ENCODE measurements at places on chromosomes 11 and 22. TPM values are rescaled to one million over a fixed set of nuclear protein-coding genes. Genes with fewer than 3 reads are reported as not detected.

The ALDH3B1 gene
- total RNA-seq = 2.4 TPM

The NFAM1 gene
- total RNA-seq = 0.26 TPM

The PATE2 gene
- total RNA-seq = not detected

- H3K27me3 ChIP-seq = no peaks in the 10 kb centered on the region
- no peaks in the 10 kb centered on the region for H3K36me3 ChIP-seq
- DNase-seq = no peak
- no peak overlapping the region for H3K4me3 ChIP-seq
- peak overlapping the region; percentile 56 for H3K27ac ChIP-seq
Measured at GRCh38 chr11:57646194-57646798, 3.4 kb downstream of the YPEL4 start.

- no peak for DNase-seq
- no peak overlapping the region for H3K27ac ChIP-seq
Measured at GRCh38 chr22:39108487-39108886, 11.4 kb downstream of the APOBEC3H start.
